ENCODE measurements at places on chromosomes 7 and 10. TPM values are rescaled to one million over a fixed set of nuclear protein-coding genes. Genes with fewer than 3 reads are reported as not detected.

DNA sequence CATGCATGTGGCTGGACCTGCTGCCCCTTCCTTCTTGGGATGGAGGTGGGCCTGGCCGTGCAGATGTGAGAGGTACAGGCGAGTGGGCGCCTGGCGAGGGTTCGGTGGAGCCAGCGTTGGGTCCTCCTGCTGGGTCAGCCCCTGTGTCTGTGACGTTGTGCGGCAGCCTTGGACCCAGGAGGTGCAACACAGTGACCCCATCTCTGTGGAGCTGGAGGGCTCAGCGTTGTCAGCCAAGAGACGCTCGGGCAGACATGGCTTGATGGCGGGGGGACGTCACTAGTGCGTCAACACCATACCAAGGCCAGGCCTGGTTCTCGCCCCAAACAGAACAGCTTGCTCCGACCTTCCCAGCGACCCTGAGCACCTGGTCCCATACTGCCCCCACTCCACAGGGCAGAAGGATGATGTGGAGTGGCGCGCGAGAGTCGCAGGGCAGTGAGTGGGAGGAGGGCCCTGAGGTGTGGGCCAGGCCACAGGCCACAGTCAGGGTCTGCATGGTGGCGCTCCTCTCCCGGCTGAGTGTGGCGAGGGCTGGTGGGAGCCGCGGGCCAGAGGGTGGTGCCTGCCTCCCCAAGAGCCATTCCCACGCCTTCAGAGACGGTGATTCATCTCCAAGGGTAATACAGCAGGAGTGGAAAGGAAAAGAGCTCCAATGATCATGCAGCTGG lies 184.4 kb downstream of the DNAJB6 start:
- DNase-seq: peak; percentile 5

DNA sequence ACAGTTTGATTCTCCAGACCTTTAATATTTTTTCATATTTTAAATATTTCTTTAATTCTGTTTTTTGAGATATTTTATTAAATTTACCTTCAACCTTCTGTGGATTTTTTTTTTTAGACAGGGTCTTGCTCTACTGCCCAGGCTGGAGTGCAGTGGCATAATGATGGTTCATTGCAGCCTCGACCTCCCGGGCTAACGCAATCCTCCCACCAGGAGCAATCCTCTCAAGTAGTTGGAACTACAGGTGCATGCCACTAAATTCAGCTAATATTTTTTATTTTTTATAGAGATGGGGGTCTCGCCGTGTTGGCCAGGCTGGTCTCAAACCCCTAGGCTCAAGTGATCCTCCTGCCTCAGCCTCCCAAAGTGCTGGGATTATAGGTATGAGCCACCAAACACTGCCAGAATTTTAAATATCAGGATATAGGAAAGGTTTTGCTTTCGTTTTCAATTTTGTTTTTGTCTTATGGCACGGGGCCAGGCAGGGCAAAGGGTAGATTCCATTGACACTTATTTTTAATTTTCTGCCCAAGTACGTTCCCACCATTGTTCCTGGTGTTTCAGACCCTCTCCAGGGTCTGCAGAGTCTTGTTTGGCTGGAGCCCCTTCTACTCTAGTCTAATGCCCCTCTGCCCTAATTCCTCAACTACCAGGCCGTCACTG lies 1.2 kb downstream of the TACC2 start:
- no peak for DNase-seq

DNA sequence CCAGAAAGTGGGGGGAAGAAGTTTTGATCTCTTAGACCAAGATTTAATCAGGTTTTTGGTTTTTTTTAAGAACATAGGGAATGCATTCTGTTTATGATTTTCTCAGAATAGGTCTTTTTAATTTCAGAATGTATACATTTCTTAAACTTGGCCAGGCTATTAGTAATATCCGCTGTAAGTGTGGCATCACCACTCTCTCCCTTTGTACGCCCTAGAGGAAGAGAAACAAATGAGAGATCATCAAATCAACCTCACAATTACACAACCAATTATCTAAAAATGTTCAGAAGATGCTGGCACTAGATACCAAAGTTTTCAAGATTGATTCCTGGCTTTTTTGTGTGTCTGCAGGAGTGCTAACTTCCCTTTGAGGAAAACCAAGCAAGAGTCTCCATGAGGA lies 70.0 kb downstream of the KLF6 start:
- no peak for DNase-seq

DNA sequence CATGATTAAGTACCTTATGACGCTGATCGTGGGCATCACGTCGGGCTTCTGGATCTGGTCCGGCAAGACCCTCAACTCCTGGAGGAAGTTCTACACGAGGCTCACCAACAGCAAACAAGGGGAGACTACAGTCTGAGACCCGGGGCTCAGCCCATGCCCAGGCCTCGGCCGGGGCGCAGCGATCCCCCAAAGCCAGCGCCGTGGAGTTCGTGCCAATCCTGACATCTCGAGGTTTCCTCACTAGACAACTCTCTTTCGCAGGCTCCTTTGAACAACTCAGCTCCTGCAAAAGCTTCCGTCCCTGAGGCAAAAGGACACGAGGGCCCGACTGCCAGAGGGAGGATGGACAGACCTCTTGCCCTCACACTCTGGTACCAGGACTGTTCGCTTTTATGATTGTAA lies 2.5 kb downstream of the FZD1 start:
- no peak for DNase-seq

GRCh38 chr10:38072552-38072951 lies 21.6 kb upstream of the ZNF37A start:
- no peak for DNase-seq

- no peak for DNase-seq
Measured at GRCh38 chr7:39720586-39720985, 97.2 kb downstream of the RALA start.

DNA sequence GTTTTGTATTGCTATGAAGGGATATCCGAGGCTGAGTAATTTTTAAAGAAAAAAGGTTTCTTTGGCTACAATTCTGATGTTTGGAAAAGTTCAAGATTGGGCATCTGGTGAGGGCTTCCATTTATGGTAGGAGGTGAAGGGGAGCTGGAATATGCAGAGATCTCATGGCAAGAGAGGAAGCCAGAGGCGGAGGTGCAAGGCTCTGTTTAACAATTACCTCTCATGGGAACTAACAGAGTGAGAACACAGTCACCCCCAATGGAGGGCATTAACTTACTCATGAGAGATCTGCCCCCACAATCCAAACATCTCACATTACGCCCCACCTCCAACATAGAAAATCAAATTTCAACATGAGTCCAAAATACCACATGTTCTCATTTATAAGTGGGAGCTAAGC lies 62.0 kb downstream of the AKR1D1 start:
- no peak for DNase-seq

The STEAP4 gene
- total RNA-seq: not detected

The CCZ1B gene
- total RNA-seq: 87.4 TPM

Data from activated naive CD8-positive, alpha-beta T cell treated with anti-CD3 and anti-CD28 coated beads, Interleukin-2, amount 10 ng/mL, durations not matched to agents 7 days and 5 days (primary cell).